Stimulated activated naive CD8-positive, alpha-beta T cell treated with anti-CD3 and anti-CD28 coated beads, Interleukin-15, Interleukin-2, amounts not matched to agents 100 U/mL and 50 U/mL, for 24 hours (primary cell): ENCODE measurements at places on chromosomes 1 and 21.

DNA sequence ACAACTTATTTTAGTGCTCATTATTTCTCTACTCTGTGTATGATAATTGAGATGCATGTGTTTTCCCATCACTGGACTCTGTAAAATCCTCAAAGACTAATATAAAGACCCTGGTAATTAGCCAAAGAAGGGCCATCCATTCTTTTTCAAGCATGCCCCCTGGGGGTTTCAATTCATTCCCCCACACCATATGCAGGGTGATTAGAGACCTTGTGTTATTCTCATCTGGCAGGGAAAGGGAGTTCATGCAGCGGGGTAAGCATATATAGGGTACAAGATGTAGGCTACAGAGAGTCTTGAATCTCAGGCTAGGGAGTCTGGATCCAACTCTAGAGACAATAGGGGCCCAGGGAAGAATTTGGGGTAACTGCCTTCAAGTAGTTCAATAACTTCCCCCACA is 166.5 kb downstream of the TNR start:
- no peak for DNase-seq

DNA sequence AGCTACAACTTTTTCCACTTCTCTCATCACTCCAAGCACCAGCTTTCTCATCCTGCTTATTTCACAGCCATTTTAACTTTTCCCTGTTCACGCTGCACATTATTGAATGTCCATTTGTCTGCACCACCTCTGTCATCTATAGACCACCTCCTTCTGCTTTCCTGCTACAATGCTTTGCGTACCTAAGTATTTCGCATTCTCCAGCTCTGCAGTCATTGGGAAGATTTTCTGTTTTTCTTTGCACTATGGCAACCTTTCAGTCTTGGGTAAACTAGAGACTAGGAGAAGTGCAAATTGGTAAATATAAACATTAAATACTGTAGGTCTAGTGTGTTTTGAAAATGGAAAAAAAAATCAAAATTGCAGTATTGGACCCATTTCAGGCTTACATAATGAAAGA is 835 bp downstream of the CCDC30 start:
- DNase-seq, result no peak

DNA sequence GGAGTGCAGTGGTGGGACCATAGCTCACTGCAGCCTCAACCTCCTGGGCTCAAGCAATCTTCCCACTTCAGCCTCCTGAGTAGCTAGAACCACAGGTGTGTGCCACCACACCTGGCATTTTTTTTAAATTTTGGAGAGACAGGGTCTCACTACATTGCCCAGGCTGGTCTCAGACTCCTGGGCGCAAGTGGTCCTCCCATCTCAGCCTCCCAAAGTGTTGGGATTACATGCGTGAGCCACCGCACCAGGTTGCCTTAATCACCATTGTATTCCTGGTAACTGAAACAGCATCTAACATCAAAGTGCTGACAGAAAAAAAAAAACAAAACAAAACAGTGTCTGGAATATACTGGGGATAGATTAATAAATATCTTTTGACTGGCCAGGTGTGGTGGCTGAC is 18.2 kb downstream of the RPL5 start:
- DNase-seq, result no peak

DNA sequence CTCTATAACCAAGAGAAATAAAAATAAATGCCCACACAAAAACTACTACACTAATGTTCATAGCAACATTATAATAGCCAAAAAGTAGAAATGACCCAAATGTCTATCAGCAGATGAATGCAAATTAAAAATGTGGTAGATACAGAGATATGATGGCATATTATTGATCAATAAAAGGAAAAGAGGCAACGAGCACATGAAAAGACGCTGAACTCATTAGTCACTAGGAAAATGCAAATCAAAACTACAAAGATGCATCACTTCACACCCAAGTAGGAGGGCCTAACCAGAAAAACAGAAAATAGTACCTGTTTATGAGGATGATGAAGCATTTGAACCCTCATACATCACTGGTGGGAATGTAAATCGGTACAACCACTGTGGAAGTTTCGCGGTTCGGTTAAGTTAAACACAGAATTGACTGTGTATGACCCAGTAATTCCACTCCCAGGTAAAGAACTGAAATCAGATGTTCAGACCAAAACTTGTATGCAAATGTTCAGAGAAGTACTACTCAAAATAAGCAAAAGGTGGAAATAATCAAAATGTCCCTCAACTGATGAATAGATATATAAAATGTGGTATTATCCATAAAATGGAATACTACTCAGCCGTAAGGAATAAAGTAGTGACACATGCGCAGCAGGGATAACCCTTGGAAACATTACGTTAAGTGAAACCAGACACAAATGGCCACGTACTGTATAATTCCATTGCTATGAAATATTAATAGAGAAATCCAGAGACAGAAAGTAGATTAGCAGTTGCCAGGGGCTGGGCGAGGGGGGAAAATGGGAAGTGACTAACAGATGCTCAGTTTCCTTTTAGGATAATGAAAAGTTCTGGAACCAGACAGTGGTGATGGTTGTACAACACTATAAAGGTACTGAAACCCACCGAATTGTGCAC is 3.1 kb downstream of the USP48 start:
- DNase-seq, result peak; percentile 48

DNA sequence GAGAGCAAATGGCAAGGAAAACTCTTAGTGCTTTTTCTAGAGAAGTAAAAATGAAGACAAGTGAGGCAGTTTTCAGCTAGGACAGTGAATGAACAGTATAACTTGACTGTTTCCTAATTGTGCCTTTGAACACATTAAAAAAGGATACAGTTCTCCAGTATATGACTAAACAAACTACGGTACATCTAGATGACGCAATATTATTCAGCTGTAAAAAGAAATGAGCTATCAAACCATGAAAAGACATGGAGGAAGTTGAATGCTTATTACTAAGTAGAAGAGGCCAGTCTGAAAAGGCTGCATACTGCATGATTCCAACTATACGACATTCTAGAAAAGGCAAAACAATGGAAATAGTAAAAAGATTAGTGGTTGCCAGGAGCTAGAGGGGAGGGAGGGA is 206.3 kb downstream of the SIPA1L2 start:
- no peak for DNase-seq

DNA sequence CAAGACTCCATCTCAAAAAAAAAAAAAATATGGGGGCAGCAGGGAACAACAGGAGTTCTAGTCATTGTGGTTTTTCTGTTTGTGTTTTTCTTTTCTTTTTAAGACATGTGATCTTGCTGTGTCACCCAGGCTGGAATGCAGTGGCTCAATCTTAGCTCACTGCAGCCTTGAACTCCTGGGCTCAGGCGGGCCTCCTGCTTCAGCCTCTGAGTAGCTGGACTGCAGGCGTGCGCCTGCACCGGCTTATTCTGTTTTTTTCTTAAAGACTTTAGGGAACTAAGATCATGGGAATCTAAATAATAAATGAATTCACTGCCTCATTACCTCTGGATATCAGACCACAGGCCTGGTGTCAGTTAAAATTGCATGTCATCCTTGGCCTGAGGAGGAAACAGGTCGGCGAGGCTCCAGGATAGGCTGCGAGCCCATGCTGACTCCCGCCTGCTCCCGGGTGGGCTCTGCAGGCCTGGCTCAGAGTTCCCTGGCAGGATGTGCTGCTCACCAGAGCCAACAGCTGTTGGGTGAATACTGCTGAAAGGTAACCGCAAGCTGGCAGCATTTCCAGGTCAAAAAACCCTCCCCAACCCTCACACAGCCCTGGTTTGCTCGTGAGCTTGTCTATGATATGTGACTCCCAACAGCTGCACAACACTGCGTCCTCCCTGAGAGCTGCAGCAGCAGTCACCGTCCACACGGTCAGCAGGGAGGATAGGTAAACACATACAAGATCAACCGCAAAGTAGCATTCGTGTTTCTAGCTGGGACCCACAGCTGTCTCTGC is 58.1 kb downstream of the SCCPDH start:
- DNase-seq, result peak; percentile 8

DNA sequence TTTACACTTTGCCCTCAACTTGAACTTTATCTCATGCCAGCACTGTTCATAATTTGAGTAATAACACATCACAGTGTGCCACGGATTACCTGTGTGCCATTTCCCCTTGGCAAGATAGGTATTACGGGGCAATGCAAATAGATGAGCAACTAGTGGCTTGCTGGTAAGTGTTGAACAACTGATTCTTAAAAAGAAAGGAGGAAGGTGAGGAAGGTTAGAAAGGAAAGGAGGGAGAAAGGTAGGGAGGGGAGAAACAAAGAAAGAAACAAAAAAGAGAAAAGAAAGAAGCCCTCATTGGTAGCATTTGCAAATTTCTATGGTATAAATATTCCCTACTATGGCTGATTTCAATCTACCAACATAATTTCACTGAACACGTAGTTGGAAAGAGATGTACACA is 118.2 kb upstream of the OLIG2 start:
- DNase-seq, result no peak

- no peak for DNase-seq
These were observed 2.7 kb downstream of the PER3 start for GRCh38 chr1:7786795-7787194.

DNA sequence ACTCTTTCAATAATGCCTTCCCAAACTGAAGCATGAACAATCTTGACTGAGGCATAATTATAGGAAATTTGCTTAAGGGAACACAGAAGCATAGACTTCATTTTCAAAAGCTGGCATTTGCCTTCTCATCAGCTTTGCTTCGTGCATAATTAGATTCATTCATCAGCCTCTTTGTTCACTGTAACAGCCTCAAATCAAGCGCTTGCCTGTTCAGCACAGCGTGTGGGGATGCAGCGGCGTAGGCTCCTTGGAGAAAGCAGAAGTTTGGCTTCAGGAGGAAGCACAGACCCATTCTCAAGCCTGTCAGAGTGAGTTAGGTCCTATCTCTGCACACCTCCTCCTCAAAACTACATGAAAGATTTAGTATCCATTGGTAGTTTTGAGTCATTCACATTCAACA is 246.4 kb upstream of the MAP1LC3C start:
- DNase-seq, result no peak

- DNase-seq, result no peak
These were observed 587 bp upstream of the SLC25A34 start for GRCh38 chr1:15735304-15736037.

- no peak for DNase-seq
These were observed 15.6 kb downstream of the SSU72 start for GRCh38 chr1:1559066-1559465.

DNA sequence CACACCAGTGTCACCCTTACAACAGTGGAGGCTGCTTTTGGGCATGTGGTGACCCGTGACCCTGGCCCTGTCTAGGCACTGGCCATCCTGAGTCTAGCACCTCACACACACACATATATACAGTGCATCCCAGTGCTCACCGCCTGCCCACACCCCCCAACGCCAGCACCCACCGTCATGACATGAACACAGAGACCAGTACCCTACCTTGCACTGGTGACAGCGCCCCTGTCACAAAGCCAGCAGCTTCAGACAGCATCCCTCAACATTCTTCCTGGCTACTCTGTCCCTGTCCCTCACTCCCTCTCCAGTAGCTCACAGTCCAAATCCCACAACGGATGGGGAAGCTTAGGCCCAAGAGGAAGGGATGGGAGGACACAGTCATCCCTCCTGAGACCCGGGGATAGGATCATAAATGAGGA is 27.1 kb downstream of the AHDC1 start:
- no peak for DNase-seq

- peak; percentile 68 for DNase-seq
These were observed 33.2 kb upstream of the PAX7 start for GRCh38 chr1:18597160-18598042.

GRCh38 chr1:111205714-111206050 is 5.2 kb upstream of the DENND2D start:
- DNase-seq, result no peak

GRCh38 chr21:44439211-44439600 is 16.1 kb upstream of the LRRC3 start:
- no peak for DNase-seq

DNA sequence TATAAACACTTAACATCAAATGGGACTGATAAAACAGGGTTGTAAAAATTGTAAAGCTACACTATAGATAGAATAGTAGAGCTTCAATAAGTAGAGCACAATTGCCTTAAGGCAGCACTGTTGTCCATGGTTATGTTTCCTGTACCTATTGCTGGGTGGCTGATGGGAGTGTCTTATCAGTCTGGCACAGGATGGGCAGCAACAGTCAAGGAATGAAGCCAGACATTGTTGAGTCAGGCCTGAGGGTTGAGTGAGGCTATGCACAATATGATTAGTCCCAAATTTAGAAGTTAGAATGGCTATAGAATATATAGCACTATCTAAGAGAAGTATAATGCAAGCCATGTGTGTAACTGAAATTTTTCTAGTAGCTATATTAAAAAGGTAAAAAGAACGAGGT is 25.0 kb upstream of the CD1D start:
- DNase-seq, result no peak

GRCh38 chr1:3011631-3012455 is 9.4 kb upstream of the ACTRT2 start:
- no peak for DNase-seq

DNA sequence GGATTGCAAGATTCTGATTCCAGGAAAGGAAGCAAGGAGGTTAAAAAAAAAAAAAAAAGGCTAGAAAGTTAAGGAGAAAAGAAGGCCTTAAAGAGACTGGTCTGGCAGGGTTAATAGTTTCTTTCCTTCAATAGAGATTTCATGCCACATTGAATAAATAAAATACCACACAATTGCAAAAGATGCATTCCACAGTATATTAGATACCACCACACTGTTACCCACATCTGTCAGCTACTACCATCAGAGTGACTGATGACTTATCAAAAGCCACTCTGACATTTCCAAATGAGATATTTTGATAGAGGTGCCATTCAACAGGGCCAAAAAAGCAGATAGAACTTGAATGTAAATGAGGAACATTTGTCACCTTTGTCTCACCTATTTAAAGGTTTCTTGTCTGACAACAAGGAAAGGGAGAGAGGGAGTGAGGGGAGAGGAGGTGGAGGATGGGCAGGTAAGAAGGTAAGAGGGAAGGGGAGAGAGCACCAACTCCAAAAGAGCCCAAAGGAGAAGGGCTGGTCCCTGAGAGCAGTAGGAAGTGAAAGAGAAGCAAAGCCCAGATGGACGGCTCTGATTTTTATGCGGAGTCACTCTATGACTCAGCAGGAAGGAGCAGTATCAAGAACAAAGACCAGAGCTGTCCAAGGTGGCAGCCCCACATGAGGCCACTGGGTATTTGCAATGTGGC is 38.3 kb downstream of the LRRN2 start:
- peak; percentile 12 for DNase-seq

GRCh38 chr21:24045775-24046215 is 1561.5 kb downstream of the MRPL39 start:
- peak; percentile 23 for DNase-seq

GRCh38 chr1:234102583-234102982 is 198.1 kb downstream of the SLC35F3 start:
- DNase-seq, result no peak

- no peak for DNase-seq
These were observed 296.9 kb upstream of the SGIP1 start for GRCh38 chr1:66237042-66237441.

- peak; percentile 74 for DNase-seq
These were observed 167.7 kb upstream of the CSF3R start for GRCh38 chr1:36650200-36651065.

- DNase-seq, result peak; percentile 79
These were observed 2.0 kb upstream of the LIN28A start for GRCh38 chr1:26408604-26409003.

- DNase-seq, result peak; percentile 29
These were observed 63.2 kb downstream of the PLEKHA6 start for GRCh38 chr1:204296431-204296988.
